ENCODE measurements at places on chromosomes 1 and 21.
A peak's percentile ranks its signal among the peaks of the same experiment; 100 is the strongest.

DNA sequence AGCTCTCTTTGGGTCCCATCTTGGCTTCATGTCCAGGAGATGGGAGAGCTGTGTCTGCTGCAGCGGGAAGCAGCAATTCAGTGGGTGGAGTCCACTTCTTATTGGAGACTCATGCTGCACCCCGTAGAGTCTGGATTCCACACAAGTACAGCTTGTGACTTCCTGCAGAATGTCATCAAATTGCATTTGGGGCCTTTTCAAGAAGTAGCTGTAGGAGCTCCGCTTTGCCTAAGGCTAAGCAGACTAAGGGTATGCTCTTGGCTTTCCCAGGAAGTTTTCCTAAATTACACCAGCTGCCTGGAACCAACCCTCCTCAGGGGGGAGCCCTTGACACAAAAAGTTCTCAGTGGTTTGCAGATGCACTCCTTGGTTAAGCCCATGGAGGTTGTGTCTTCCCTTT, 5.7 kb upstream of the MOB3C start:
- no peak for DNase-seq

- DNase-seq: no peak
These were observed 23.8 kb downstream of the FAM89A start for GRCh38 chr1:231016234-231016633.

GRCh38 chr1:227781314-227781930, 34.1 kb upstream of the PRSS38 start:
- no peak for DNase-seq

DNA sequence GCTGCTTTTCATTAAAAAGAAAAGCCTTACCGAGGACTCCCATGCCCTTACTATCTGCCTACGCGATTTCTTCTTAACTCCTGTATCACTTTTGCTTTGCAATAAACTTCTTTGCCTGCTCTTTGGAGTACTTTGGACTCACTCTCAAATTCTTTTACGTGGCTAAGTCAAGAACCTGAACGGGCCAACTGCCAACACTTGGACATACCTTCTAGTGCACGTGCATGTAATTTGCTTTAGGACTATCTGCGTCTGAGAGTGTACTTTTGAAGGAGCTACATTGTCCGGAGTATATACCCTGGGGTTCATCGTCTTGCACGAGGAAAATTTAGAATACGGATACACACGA, 3.6 kb upstream of the OTUD3 start:
- DNase-seq: no peak

DNA sequence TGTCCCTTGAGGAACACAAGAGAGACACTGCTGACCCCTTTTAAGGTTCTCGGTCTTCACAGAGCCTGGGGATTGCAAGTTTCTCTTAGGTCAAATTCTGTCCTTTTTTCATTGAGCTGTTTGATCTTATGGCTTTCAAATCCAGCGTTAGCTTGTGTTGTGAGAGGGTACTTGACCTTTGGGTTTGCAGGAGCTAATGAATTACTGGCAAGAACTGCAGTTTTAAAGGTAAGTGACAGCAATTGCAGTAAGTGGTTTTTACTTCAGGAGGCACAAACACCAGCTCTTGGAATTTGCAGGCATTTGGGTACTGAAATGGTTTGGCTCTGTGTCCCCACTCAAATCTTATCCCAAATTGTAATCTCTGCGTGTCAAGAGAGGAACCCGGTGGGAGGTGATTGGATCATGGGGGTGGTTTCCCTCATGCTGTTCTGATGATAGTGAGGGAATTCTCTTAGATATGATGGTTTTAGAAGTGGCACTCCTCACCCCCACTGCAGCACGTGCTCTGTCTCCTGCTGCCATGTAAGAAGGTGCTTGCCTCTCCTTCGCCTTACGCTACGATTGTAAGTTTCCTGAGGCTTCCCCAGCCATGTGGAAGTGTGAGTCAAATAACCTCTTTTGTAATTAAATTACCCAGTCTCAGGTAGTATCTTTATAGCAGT, 134.5 kb upstream of the LYPLAL1 start:
- no peak for DNase-seq

- no peak for DNase-seq
These were observed 37.0 kb upstream of the EPS15 start for GRCh38 chr1:51555866-51556619.

GRCh38 chr1:110726755-110727154, 52.0 kb upstream of the KCNA3 start:
- DNase-seq: no peak

- DNase-seq: no peak
These were observed 562 bp downstream of the DYNLT5 start for GRCh38 chr1:66752671-66753371.

GRCh38 chr1:90838720-90839119, 121.6 kb upstream of the BARHL2 start:
- no peak for DNase-seq

GRCh38 chr1:160841079-160841478, 21.6 kb downstream of the CD244 start:
- no peak for DNase-seq

DNA sequence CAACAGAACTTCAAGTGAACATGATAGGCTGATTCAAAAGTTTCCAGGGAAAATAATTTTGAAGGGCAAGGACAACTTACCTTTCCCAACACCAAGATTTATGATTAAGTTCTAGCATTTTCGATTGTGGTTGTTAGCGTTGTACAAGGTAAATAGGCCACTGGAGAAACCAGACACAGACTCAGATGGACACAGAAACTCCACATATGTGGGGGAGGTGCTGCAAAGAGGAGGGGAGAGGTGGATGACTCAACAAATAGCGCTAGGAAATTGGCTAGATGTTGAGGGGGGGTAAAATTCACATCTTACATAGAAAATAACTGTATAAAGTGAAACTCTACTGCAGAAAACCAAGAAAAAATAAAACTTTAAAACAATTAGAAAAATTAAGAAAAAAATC, 564.4 kb downstream of the MATN1 start:
- no peak for DNase-seq

DNA sequence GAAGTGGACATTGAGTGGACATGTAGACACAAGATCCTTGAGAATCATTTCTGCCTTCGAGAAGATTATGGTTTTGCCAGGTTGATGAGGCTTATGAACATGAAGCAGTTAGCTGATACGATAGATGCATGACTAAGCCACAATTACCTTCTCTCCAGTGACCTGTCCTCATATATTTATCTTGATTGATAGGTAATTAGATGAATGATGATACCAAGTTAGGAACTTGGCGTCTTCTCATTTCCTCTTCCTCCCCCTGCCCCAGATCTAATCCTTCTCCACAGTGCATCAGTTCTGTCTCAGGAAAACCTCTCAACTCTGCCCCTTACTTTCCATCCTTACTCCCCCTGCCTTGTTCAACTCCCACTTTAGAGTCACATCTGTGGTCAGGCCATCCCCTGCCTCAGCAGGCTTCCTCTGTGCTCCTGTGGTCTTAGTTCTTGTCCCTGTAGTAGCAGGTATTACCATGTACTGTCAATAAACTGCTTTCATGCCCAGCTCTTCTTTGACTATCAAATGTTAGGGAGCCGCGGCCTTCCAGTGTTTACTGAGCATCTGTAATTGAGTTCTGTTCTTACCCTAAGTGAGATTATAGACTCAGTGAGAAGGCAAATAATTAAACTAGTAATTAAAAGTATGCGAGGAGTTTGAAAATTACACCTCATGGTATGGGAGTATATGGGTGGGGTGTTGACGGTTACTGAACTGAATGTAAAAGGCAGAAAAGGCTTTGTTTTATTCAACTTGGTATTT, 5.1 kb downstream of the ST6GALNAC3 start:
- no peak for DNase-seq

- no peak for DNase-seq
These were observed 37.7 kb downstream of the LHX9 start for GRCh38 chr1:197954718-197955418.

DNA sequence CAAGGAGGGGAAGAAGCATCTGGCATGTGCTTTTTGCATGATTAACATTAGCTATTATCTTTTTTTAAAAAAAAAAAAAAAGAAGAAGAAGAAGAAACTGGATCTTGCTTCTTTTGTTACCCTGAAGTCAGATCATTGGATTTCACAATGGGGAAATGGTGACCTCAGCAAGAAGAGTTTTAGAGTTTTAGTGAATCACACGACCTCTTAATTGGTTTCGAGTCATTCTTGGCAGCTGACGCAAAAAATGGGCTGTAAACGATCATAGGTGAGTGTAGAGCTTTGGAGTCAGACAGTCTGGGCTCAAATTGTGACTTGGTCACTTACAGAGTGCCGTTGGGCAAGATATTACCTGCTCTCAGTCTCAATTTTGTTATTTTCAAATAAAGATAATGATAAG, 33.3 kb upstream of the PGBD5 start:
- DNase-seq: no peak

GRCh38 chr1:53162621-53163020, 20.2 kb upstream of the SLC1A7 start:
- no peak for DNase-seq

GRCh38 chr1:42889264-42889663, 42.9 kb downstream of the ZNF691 start:
- no peak for DNase-seq

DNA sequence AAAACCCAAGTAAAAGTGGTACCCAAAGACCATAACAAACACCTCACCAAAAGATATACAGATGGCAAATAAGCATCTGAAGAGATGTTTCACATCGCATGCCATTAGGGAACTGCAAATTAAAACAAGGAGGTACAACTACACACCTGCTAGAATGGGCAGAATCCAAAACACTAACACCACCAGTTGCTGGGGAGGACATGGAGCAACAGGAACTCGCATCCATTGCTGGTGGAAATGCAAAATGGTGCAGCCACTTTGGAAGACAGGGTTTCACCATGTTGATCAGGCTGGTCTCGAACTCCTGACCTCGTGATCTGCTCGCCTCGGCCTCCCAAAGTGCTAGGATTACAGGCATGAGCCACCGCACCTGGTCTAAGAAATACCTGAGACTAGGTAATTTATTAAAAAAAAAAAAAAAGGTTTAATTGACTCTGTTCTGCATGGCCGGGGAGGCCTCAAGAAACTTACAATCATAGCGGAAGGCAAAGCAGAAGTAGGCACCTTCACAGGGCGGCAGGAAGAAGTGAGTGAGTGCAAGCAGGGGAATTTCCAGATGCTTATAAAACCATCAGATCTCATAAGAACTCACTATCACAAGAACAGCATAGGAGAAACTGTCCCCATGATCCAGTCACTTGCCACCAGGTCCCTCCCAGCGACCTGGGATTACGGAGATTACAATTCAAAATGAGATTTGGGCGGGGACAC, 30.2 kb upstream of the PRSS38 start:
- no peak for DNase-seq

DNA sequence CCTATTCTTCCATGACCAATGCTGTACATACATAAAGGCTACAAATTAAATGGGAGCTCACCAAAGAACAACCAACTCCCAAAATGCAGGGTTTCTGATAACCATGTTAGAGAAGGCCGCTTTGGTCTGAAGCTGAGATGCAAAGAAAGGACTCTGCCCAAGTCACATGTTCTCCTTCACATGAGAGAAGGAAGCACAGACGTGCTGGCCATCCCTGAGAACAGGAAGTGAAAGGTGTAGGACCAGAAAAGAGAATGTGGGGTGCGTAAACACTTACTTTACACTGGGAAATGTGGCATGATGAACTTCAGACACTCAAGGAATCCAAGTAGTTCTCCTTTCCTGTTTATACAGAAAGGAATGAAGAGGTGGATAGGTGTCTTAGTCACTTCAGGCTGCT, 31.7 kb upstream of the TADA1 start:
- no peak for DNase-seq

DNA sequence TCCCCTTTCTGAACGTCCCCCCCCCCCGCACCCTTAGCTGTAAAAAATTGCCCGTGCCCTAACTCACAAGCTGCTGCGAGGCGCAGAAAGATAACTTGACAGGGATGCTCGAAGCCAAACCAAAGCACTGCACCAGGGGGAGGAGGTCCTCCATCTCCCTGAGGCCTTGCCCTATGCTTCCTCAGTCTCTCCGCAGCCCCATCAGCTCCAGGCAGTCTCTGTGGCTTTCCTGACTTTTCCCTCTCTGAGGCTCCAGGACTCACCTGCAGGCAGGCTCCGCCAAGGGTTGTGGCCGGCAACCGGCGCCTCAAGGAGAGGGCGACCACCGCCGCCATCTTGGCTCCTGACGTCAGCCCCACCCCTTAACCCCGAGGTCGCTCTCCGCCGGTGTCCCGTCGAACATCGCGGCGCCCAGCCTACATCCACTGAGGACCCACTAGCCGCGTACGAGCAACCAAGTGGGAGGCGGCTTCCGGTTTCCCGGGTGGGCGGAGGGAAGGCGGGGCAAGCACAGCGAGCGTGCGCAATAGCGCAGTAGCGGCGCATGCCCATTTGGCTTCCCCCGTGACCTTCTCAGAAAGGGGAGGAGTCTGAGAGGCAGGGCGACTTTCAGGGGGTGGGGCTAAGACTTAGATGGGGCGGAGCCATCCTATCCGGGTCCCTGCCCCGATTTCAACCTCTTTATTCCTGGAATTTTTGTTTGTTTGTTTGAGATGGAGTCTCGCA, at the start of gene SDHB:
TSS of gene SDHB (minus strand) at position 348 of the 726 bp plus-strand sequence. CDS start at position 335, 13 bp downstream.
- DNase-seq: peak; percentile 99

DNA sequence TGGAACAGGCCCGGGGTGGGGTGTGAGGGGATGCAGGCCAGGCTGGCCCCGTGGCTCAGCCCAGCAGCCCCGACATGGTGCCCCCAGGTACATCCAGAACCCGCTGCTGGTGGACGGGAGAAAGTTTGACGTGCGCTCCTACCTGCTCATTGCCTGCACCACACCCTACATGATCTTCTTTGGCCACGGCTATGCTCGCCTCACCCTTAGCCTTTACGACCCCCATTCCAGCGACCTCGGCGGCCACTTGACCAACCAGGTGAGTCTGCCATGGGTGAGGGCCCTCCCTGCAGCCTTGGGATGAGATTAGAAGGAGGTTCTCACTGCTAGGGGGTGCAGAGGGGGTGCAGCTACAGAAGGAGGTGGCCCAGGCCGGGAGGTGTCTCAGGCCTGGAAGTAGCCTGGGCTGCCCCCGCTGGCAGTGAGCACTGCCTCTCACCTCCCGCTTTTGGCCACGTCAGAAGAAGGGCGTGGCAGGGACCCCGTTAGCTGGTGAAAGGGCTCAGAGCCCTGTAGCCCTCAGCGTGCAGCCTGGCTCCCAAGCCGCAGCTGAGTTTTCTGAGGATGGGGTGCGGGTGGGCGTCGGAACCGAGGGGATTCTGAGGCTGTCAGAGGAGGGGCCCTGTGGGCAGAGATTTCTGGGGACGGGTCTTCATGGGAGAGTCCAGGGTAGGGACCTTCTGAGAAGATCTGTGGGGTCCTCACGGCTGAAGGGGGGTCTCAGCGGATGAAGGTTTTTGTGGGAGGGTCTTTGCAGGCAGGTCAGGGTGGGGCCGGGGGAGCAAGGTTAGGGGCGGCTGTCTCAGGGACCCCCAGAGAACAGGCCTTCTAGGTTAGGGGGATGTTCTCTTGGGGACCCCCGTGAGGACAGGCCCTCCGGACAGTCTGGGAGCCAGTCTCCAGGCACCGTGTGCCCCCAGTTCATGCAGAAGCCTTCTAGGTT, 10.4 kb downstream of the TTLL10 start:
- DNase-seq: no peak

- no peak for DNase-seq
These were observed 51.8 kb upstream of the INSL5 start for GRCh38 chr1:66852870-66853269.

GRCh38 chr1:155196893-155197638, 10.6 kb downstream of the THBS3 start:
- no peak for DNase-seq

- no peak for DNase-seq
These were observed 126.3 kb downstream of the PTPN14 start for GRCh38 chr1:214425101-214425500.
